ENCODE measurements at places on chromosomes 7 and 10.

- no peak for DNase-seq
These were observed 1.7 kb upstream of the PAX2 start for GRCh38 chr10:100743626-100744135.

GRCh38 chr7:133310232-133310862 is 57.5 kb downstream of the EXOC4 start:
- no peak for DNase-seq

- DNase-seq = no peak
These were observed 4.7 kb upstream of the CREB5 start for GRCh38 chr7:28407651-28408050.

- DNase-seq = no peak
These were observed 13.5 kb downstream of the PPIF start for GRCh38 chr10:79360499-79361342.

GRCh38 chr7:22447762-22448161 is 52.2 kb downstream of the STEAP1B start:
- no peak for DNase-seq

DNA sequence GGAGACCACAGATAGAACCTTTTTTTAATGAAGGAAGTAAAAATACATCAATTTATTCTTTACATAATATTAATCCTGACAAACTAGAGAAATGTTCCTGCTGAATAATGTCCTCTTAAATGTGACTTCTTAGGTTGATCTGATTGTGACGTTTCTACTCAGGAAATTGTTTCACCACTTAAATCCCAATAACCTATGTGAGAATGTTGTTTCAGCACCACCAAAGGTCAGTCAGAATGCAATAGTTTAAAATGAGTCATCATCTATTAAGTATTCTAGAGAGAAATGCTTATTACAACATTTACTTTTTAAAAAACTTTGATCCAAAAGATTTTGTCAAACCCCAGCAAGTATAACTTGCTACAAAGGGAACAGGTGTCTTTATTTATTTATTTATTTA is 155.4 kb upstream of the CACNA2D1 start:
- DNase-seq = no peak

GRCh38 chr10:82191653-82192052 is 316.7 kb downstream of the NRG3 start:
- no peak for DNase-seq

DNA sequence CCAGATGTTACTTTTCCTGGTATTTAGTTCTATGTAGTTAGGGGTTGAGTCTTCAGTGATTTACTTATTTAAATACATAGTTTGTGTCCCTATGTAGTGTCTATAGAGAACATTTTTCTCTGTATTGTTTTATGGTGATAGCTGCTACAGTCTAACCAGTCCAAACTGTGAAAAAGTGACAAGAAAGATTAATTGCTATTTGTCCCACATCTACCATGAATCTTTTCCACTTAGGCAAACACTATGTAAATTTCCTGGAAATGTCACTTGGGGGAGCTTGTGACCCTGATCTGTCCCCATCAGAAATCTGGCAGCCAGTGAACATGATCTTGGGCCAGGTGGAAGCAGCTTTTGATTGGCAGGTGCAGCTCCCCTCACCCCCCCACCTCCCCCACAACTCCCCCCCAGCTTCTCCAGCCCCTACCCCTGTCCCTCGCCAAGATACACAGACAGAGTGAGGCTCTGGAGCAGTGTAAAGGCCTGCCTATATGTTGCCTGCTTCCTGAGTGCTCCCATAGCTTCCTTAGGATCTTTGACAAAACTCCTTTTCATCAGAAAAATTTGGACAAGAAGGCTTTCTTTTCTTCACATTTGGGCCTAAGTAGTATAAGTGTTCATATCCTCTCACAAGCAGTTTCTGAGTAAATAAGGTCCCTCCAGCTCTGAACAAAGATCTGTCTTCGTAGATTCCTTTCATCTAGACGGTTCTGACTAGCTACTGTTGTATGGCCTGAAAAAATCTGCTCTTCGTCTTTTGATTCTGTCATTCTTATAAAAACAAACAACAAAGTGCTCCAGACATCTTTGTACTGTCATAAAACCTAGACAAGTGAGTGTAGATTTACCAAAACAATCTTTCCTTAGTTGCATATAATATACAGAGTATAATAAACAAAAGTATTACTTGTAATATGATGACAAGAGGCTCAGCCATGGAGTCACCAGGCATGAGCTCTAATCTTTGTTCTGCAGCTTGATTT is 31.5 kb upstream of the SLC13A1 start:
- no peak for DNase-seq

DNA sequence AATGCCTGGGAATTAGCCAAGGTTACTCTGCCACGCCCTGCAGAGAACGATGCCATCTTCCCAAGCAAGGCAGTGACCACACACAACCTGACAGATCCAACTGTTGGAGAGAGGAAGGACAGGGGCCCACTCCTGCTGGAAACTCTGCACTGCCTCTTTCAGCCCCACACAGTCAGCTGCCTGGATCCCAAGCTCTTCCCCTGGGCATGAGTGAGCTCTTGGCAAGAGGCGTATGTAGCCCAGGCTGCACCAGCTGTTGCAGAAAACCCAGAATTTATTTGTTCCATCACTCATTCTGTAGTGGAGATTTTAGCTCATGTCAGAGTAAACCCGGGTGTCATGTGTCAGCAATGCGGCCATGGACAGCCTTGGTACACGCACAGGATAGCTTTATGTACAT is 135.1 kb upstream of the TRIM24 start:
- DNase-seq = no peak

DNA sequence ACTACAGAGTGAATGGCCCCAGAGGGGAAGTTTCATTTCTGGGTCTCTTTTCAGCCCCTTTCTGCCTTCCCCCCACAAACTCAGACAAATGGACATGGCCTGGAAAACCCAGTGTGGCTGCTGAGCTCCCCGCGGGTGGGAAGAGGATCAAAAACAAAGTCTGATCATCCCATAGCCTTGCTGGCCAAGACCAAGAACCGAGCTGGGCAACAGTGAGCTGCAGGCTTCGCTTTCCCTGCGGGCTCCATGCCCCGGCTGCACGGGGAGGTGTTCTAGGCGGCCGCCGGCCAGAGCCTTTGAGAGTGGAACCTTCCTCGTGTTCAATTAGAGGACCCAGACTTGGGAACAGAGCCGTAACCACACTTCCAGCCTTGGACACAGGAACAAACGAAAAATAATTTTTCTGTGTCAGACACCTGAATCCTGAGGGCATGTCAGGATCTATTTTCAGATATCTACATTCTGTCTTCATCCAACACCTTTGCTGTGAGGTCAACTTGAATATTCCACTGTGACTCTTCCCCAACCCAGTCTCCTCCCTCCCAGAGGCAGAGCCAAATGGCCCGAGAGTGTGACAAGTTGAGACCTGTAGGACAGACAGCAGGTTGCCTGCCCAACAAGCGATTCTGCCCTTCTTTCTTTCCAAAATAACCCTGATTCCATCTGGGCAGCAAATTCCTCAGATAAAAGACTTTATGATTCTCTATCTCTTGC is 26.0 kb downstream of the WDR86 start:
- no peak for DNase-seq

DNA sequence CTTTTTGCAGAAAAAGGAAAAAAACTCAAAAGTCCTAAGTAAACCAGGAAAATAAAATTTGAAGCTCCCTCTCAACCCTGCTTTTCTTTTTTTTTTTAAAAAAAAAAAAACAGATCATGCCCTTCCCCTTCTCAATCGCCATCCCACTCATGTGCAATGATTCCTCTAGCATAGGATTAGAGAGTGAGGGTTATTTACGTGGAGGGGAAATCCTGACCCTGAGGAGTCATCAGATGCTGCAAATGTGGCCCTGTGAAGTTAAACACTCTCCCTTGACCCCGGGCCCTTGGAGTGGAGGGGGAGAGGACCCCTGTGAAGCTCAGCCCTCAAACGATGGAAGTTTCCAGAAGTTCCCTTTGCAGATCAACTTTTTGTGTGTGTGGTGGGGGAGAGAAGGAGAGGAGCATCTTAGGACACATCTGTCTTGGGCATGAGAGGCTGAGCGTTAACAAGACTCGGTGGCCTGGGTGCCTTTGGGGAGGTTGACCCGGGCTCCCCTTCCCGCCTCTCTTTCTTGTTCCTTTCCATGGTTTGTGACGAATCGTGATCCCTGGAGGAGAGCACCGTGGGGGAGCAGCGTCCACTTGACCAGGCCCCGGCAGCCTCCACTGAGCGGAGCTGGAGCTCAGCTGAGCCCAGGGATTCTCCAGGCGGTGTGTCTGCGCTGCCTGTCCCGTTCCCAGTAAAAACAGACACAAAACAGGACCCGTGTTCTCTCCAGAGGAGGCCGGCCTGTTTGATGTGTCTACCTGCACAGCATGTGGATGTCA is 1.5 kb upstream of the SHH start:
- DNase-seq = no peak

DNA sequence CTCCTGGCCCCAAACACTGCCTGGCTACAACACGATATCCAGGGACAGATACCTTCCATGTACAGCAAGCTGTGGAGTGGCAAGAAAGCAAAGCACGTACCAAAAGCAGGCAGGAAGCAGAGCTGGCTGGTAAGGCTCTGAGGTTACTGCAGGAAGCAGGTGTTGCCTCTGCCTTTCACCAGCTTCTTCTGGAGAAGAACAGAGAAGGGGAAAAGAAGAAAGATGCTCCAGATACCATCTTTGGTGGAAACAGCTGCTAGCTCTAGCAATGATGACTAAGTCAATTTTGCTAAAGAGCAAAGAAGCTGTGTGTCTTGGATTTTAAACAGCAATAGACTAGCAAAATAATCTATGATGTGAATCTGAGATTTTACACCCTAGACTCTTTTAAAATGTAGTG is 34.9 kb upstream of the PRSS1 start:
- no peak for DNase-seq

GRCh38 chr10:1734288-1734687 is 3.0 kb downstream of the ADARB2 start:
- no peak for DNase-seq

GRCh38 chr7:26944501-26945358 is 80.3 kb upstream of the SKAP2 start:
- DNase-seq = no peak

DNA sequence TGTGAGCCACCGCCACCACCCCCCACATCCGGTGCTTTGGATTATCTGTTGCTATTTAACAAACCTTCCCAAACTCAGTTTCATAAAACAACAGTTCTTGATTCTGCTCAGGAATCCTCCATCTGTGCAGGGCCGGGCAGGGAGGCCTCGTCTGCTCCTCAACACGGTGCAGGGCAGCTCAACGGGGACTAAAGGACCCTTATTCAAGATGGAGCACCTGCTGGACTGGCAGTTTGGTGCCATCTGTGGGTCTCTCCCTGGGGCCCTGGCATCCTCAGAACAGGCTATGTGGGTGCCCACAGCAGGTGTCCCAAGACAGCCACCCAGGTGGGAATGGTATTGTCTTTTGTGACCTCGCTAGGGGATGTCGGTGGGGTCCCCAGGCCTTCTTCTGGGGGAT is 31.0 kb upstream of the ELFN1 start:
- DNase-seq = no peak

GRCh38 chr7:139496528-139496927 is 13.1 kb upstream of the KLRG2 start:
- no peak for DNase-seq

- no peak for DNase-seq
These were observed 87.5 kb upstream of the ZNF92 start for GRCh38 chr7:65285906-65286864.

DNA sequence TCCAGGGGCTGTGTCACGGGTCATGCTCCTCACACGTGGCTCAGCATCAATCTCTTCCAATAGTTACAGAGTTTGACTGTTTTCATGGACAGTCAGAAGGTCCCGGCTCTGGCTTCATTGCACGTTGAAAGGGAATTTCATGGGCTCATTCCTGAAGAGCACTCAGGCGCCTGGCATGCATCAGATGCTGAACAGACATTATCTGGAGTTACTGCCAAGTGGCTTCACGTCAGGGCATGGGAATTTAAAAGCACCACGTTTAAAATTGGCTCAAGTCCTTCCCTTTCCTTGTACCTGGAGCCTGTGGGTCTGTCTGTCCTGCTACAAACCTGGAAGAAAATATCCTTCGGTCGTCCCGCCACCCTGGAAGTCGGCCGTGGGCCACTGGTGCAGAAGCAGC is 50.4 kb downstream of the CFAP46 start:
- no peak for DNase-seq

Measured in left renal pelvis (tissue), 4 donors.